ENCODE measurements at places on chromosomes 5 and 9. TPM values are rescaled to one million over a fixed set of nuclear protein-coding genes. Genes with fewer than 3 reads are reported as not detected.

TRIP13 gene
- total RNA-seq, result 21.4 TPM

CLIC3 gene
- total RNA-seq, result 1.2 TPM

RASEF gene
- total RNA-seq, result 6.9 TPM

DNA sequence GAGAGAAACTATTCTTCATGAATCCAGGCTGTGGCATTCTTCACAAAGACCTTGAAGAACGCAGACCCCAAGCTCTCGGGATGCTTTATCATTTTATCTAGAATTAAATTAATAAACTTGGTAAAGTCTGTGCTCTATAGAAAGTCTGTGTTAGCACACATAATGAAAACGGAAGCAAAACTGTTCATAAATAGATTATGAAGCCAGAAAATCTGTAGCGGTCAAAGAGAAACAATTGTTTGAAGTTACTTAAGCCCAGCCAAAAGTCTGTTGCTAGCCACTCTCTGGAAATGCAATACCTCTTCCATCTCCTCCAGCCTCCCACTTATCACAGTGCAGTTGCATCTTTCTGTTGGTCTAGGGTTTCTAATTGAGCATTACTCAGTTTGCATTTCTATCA is 375.9 kb downstream of the KIF4B start:
- DNase-seq, result no peak

GRCh38 chr5:136082390-136083193 is 50.1 kb upstream of the SMAD5 start:
- DNase-seq, result peak; percentile 85

DNA sequence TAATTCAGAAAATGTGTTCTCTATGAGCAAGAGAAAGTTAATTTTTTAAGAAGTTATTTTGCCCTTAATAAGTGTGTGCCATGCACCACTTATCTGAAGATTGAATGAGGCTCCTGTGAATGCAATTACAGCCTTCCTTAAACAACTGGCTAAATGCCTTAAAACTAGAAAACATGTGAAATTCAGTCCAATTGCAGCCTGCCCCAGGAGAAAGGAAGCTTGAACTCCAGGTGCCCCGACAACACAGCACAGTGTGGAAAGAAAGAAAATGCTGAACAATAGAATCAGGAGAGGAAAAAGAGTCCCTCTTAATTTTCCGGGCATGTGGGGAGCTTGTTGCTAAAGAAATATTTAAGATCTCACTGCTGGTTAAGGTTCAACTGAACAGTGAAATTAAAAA is 8.8 kb downstream of the LHFPL2 start:
- no peak for DNase-seq

GRCh38 chr5:140228364-140228837 is 53.4 kb downstream of the CYSTM1 start:
- no peak for DNase-seq

DNA sequence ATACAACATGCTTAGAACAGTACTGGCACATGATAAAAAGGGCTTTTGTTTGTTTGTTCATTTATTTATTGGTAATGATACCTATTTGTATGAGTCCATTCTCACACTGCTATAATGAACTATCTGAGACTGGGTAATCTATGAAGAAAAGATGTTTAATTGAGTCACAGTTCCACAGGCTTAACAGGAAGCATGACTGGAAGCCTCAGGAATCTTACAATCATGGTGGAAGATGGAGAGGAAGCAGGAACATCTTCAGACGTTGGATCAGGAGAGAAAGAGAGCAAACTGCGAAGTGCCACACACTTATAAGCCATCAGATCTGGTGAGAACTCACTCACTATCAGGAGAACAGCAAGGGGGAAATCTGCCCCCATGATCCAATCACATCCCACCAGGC is 847.7 kb downstream of the CDH18 start:
- no peak for DNase-seq

- DNase-seq, result no peak
Observed at GRCh38 chr9:132798817-132799790, 79.0 kb downstream of the AK8 start.

Measured in MCF 10A (cell line).